Activated T-cell treated with anti-CD3 and anti-CD28 coated beads, Interleukin-2, amount 50 U/mL, for 72 hours (primary cell): ENCODE measurements at places on chromosomes 11 and 22. TPM values are rescaled to one million over a fixed set of nuclear protein-coding genes. Genes with fewer than 3 reads are reported as not detected.
A peak's percentile ranks its signal among the peaks of the same experiment; 100 is the strongest.

SLC22A25 gene
- not detected for total RNA-seq

- no peak for DNase-seq
Observed at GRCh38 chr11:112776834-112777233, 184.4 kb upstream of the NCAM1 start.

SYCE3 gene
- total RNA-seq = 1.7 TPM

DNA sequence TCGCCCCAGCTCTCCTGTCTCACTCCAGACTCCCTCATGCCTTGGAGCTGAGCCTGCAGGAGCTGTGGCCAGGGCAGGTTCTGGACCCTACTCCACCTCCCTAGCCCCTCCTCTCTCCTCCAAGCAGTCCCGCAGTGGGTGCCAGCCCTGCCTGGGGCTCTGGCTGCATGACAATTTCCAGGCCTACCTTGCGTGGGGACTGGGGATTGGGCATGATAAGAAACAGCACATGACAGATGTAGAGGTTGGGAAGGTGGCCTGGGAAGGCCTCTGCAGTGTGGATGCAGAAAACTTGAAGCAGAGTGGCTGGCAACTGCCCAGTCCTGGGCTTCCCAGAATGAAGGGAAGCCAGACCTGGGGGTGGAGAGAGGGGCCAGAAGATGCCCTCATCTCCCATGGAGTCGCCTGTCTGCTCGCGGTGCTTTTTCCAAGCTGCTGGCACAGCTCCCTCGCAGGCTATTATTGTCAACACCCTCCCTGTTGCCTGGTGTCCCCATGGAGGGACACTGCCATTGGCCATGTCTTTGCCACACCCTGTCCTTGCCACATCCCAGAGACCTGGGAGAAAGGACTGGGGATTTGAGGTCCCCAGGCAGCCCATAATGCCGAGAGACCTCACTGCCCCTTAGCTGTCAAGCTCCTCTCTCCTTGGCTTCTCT, 48.9 kb upstream of the CDON start:
- DNase-seq = no peak

- no peak for DNase-seq
Observed at GRCh38 chr11:35321111-35321510, 98.2 kb downstream of the SLC1A2 start.

GRCh38 chr11:64804346-64805210, 1.6 kb upstream of the MAP4K2 start:
- peak; percentile 20 for DNase-seq

DNA sequence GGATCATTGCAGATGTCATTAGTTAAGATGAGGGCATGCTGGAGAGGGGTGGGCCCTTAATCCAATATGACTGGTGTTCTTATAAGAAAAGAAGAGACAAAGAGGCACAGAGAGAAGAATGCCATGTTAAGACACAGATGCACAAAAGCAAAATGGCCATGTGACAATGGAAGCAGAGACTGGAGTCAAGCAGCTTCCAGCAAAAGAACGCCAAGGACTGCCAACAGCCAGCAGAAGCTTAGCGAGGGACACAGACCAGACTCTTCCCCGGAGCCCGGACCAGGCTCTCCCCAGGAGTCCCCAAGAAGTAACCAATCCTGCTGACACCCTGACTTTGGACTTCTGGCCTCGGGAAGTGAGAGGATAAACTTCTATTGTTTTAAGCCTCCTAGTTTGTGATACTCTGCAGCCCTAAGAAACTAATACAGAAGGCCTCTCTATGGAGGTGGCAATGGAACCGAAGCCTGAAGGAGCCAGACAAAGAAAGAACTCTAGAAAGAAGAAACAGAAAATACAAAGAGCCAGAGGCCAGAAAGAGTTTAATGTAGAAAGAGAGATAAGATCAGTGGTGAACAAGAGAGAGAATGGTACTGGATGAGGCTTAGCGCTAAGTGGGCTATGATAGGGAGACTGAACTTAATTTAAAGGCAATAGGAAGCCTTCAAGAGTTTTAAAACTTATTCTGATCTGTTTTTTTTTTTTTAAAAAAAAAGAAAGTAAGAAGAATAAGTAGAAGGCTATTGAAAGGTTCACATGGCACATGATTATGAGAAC, 27.7 kb downstream of the PRCP start:
- no peak for DNase-seq

RCOR2 gene
- 0.39 TPM for total RNA-seq

F2 gene
- not detected for total RNA-seq

CST6 gene
- total RNA-seq = 0.79 TPM
